ENCODE measurements at places on chromosomes 11 and 22. TPM values are rescaled to one million over a fixed set of nuclear protein-coding genes. Genes with fewer than 3 reads are reported as not detected.

Gene MYO7A
- total RNA-seq: 1.7 TPM

DNA sequence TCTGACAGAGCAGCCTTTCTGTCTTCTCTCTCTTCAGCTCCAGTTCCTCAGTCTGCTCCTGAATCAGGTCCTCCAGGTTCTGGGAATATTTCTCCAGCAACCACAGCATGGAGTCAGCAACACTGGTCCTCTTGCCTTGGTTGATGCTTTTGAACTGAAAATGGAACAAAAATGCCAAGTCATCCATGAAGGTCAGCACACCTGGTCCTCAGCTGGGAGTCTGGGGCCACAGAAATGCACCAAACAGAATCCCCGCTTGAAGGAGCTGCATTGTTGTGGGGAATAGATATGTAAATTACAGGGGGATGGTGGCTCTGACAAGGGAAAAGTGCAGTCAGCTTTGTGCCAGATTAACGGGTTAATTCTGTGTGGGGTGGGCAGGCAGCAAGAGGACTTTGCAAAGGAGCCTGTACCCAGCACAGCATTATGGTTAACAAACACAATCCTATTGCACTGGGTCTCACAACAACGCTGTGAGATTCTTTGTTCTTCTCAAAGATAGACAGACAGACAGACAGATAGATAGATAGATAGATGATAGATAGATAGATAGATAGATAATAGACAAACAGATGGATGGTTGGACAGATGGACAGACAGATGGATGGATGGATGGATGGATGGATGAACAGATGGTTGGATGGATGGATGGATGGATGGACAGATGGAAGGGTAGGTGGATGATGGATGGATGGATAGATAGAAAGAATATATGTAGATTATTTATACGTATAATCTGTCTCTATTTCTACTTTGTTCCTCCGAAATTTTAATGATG, 33.8 kb upstream of the LRRC32 start:
- DNase-seq: no peak

GRCh38 chr22:23791738-23792645, 5.2 kb downstream of the SMARCB1 start:
- DNase-seq: no peak

Gene IL18
- 0.57 TPM for total RNA-seq

Gene OR2D2
- not detected for total RNA-seq

GRCh38 chr22:38214302-38215056, 12.7 kb downstream of the MAFF start:
- peak; percentile 81 for DNase-seq

DNA sequence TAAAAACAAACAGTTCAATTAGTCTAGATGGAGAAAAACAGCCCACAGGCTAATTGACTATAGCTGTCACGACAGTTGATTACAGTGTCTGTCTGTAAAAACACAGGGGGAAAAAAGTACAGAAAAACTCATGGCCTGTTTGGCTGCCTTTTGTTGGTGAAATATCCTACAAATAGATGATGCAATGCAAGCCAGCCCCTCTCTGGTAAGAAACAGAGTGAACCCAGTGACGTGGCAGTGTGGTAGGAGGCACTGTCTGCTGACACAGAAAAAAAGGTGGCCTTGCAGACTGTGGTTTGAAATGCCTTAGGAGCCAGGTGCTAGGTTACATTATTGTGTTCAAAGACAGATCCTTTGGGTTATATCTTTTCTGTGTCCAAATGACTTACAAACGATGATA, 431.4 kb upstream of the CCDC90B start:
- DNase-seq: no peak

DNA sequence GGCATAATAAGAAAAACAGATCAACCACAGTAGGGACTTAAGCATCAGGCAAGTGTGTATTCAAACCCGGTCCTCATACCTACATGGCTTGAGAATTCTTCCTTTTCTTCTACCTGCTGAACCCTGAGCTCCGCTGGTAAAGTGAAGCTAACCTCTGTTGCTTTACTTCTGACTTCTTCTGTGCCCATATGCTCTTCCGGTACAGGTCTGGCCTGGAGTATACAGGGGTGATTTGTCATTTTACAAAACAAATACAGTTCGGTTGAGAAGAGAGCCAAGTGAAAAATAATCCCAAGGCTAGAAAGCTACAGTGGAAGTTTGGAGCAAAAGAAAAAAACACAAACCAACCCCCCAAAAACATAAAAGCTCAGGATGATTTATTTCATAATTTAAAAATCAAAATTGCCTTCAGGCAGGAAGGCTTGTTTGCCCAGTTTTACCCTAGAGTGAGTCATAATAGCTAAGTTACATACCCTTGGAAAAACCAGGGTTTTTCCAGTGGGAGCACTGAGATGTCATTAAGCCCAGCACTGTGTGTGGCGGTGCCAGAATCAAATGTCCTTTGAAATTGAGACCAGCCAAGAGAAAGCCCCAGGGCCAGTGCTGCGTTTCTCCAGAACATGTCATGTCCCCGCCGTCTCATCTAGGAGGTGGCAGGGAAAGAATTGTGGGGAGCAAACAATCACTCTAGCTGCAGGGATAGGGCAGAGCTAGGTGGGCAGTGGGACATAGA, 305.5 kb upstream of the ISX start:
- DNase-seq: no peak

GRCh38 chr11:44078794-44079193, 12.7 kb downstream of the ACCS start:
- DNase-seq: no peak

Gene MS4A6A
- total RNA-seq: 8.2 TPM

GRCh38 chr11:123230346-123230745, 35.3 kb upstream of the CLMP start:
- DNase-seq: no peak

DNA sequence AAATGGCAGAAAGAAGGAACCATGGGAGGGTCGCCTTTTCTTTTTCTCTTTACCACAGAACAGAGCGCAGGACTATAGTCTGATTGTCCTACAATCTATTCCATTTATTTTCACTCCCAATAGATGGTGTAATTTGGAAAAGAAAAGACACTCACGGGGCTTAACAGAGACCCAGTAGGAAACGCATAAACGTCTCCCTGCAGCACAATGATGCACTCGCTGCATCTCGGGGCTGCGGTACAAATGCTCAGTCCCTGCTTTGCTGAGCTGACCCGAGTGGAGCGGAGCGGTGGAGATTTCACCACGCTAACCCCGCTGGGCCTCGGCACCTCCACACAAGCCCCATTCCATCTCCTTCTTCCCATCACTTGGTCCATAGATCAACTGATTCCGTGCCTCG, 1.5 kb downstream of the FEZ1 start:
- DNase-seq: no peak

GRCh38 chr11:106276859-106277436, 199.5 kb downstream of the AASDHPPT start:
- no peak for DNase-seq

Gene SULT4A1
- not detected for total RNA-seq

Gene REXO2
- 30.1 TPM for total RNA-seq

Gene DDTL
- total RNA-seq: 2.4 TPM

DNA sequence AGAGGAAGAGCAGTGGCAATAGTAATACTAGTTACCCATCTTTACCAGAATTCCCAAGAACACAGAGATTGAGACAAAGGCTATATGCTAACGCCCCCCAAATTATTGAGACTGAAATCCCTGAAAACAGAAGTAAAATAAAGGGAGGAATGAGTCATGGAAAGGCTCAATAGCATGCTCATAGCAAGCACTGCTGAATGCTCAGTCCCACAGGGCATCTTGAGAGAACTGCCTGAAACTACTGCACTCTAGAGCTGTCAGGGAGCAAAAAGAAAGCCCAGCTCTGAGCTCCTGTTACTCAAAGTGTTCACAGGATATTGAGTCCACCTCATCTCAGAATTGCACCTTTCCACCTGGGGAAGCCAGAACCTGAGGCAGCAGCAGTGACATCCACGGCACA, 44.1 kb upstream of the FIBIN start:
- DNase-seq: no peak

- DNase-seq: no peak
Measured at GRCh38 chr11:103680826-103681225, 355.6 kb upstream of the DDI1 start.

DNA sequence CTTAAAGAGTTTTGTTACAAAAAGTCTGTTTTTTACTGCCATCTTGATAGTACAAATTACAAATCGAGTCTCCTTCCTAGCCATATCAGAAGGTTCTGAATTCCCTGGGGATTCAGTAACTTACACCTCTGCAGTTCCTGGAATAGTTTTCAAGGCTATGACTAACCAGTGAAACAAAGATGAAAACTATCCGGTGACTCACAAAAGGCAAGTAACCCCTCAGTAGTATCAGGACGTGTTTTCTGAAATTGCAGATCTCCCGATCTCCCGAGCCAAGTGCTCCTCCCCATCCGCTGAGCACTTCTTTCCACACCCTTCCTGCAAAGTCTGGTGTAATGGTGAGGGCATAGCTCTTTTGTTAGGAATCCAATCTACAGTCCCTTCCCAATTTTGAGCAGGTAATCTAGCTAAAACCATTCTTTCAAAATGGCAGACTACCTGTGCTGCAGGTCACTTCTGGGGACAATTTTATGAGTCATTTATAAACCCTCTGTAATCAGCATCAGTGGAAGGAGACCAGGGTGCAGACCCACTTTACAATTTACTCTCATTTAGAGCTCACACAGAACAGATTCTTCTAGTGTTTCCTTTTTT, 7.7 kb downstream of the E2F8 start:
- DNase-seq: no peak

Gene TPBGL
- 0.60 TPM for total RNA-seq

Gene MRGPRX3
- total RNA-seq: not detected

- no peak for DNase-seq
Measured at GRCh38 chr11:70456921-70457532, 58.7 kb downstream of the CTTN start.

DNA sequence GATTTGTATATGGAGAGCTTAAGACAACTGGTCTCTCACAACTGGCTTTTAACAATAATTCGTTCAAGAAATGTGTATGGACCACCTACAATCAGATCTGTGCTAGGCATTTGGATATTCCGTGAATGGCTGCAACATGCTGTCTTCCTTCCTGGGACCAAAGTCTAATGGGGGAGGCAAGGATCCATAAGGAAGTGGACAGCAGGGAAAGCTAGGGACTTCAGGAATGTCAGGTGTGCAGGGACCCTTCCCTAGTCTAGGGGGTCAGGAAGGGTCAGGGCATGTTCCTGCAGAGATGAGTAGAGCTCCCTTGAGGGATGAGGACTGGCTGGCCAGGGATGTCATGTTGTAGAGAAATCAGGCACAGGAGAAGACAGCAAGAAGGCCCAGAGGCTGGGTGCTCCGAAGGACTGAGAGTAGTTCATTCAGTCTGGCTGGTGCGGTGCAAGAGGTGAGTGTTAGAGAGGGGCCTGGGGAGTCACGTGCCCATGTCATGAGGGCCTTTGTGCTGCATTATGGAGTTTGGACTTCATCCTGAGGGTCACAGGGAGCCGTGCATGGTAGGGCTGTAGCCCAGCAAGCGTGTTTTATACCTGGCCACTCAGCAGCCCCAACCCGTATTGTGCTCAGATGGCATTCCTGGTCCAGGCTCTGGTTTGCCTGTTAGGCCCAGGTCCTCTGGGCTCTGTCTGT, 8.5 kb upstream of the NECTIN1 start:
- no peak for DNase-seq

- DNase-seq: no peak
Measured at GRCh38 chr11:122186439-122187080, 70.5 kb upstream of the BLID start.

DNA sequence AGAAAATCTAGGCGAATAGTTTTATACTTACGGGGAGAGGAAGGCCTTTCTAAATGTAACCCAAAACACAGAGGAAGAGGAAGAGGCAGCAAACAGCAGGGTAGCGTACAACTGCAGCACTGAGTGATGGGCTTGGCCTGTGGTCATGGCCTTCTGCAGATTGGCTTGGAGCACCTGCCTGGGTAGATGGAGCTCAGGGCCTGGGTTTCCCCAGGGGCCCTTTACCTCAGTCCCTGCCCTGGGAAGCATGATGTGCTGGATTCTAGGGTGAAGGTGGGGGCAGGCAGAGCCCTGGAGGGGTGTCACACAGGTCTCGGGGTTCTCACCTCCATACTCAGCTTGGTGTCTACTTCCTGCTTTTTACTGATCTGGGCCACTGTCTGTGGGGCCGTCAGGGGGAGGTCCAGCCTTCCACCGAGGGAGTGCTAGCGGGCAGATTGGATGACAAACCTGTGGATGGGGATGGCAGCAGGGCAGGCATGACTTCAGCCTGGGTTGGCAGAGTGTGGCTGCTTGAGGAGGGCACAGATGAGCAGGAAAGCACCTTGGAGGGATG, 27.7 kb upstream of the CHRM1 start:
- no peak for DNase-seq

DNA sequence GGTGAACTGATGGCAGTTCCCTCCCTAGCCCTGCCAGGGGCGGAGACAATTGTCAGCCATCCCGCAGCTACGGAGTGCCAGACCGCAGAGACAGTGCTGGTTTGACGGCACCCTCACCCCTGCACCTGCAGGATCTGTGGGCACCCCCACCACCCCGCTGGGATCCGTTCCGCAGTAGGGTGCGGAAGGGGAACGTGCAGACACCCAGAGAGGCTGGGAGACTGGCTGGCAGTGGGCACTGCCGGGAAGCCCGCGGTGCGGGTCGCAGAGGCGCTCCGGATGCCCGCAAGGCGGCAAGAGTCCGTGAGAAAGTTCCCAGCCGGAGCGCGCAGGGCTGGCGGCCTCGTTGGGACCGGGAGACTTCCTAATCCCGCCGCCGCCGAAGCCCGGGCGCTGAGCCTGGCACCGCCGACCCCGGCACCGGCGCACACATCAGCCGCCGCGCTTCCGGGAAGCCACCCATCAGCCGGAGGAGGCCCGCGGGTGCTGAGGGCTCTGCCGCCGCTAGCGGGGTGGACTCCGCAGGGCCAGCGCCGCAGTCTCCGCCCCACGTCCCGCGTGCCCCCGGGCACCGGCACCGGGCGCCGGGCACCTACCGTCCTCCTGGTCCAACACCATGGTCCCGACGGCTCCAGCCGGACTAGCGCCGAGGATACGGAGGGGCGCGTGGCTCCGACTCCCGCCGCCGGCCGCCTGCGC, 4.3 kb upstream of the LMO1 start:
- no peak for DNase-seq

DNA sequence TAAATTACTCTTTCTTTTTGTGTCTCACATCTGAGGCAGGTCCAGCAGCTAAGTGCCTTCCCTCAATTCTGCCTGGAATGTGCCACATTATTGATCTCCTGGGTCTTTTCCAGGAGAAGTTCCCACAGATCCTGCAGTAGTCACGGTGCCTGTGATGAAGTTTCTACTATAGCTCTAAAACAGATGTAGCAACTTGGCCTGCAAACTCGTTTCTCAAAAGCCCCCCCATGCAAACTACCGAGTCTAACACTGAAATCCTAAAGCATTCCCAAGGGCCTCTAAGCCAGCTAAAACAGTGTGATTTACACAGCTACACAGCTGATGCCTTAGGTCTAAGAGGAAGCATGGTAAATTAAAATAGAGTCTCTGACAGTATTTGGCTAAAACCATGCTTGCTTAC, 54.3 kb downstream of the DDI1 start:
- no peak for DNase-seq
